ENCODE measurements at places on chromosomes 12 and 14.

- DNase-seq = peak; percentile 37
Observed at GRCh38 chr12:14775636-14775980, 27.7 kb downstream of the WBP11 start.

DNA sequence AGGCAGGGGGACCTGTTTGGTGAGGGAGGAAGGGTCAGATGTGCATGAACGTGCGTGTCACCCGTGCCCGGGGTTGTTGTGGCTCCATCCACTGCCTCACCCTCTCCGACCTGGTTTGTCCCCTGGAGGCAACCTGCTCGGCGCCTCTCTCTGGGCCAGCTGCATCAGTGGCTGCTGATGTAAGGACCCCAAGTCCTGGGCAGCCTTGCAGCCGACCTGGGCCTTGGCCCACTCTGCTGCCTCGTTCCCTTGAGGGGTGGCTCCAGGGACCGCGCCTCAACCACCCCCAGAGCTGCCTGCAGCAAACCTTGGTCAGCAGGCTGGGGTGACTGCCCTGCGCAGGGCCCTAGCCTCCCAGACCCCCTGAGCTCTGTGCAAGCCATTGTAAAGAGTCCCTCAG, 351.7 kb downstream of the TMEM121 start:
- DNase-seq = no peak

- DNase-seq = no peak
Observed at GRCh38 chr14:96338551-96338950, 24.6 kb downstream of the ATG2B start.

- no peak for DNase-seq
Observed at GRCh38 chr12:125860672-125861288, 795.5 kb downstream of the AACS start.

GRCh38 chr14:105203057-105203531, 22.0 kb upstream of the NUDT14 start:
- peak; percentile 90 for DNase-seq

DNA sequence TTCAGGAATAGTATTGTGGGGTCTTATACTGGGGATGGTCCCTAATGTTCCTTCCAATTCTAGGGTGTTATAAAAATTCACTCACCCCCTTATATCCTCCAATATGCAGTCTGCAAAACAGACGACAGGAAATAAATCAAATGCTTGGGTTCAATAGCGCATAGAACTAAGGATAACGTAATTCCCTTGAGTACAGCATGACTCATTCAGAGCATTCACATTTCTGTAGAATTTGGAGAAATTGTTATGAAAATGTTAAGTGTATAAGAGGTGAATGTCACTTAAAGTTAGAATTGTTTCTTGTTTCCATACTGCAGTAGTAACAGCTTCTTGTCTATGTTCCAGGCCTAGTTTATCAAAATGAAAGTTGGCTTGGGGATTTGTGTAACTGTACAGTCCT, 271.4 kb downstream of the RPS29 start:
- no peak for DNase-seq

DNA sequence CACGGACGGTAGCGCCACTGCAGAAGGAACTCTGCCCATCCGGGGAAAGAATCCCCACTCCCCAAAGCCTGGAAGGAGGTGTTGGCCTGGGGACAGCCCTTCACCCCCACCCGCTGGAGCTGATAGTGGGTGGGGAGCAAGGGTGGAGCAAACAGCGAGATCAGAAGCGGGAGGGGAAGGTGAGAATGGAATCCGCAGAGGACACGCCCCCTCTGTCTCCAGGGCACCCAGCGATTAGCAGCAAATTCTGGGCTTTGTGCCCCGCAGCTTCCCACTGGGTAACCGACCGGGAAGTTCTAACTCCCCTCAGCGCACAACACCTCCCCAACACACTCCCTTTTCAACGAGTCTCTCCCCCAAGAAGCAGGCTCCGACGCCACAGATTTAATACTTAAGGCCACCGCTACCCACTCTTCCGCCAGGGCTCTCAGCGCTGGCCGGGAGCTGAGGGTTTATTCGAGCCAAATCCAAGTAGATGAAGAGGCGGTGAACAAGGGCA, 1.4 kb downstream of the SLC25A29 start:
- DNase-seq = no peak

GRCh38 chr12:124694846-124695497, 127.6 kb upstream of the NCOR2 start:
- peak; percentile 61 for DNase-seq

DNA sequence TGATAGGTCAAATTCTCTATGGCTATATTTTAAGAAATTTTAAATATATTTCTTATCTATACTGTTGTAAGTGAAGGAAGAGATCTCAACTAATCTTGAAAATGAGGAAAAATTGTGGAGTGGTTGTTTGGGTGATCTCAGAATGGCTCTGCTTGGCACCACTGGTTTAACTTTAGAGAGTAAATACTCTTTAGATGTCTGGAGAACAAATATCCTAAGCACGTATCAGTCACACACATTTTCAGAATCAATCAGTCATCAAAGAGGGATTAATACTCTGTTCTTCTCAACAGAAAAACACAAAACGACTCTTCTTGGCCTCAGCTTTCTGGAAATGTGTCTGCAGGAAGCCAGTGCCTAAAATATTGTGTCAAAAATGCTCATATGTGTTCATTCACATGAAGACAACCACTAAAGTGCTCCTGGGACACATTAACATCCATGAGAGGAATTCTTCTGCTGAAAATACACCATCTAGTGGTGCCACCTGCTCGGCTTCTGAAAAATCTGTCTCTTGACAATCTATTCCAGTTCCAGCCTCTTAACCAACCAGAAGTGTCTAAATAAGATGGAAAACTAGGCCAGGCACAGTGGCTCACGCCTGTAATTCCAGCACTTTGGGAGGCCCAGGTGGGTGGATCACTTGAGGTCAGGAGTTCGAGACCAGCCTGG, 81.1 kb upstream of the CCDC198 start:
- DNase-seq = no peak

GRCh38 chr14:99320621-99321235, 48.7 kb upstream of the BCL11B start:
- no peak for DNase-seq

- no peak for DNase-seq
Observed at GRCh38 chr14:100891501-100892445, 11.7 kb downstream of the RTL1 start.

DNA sequence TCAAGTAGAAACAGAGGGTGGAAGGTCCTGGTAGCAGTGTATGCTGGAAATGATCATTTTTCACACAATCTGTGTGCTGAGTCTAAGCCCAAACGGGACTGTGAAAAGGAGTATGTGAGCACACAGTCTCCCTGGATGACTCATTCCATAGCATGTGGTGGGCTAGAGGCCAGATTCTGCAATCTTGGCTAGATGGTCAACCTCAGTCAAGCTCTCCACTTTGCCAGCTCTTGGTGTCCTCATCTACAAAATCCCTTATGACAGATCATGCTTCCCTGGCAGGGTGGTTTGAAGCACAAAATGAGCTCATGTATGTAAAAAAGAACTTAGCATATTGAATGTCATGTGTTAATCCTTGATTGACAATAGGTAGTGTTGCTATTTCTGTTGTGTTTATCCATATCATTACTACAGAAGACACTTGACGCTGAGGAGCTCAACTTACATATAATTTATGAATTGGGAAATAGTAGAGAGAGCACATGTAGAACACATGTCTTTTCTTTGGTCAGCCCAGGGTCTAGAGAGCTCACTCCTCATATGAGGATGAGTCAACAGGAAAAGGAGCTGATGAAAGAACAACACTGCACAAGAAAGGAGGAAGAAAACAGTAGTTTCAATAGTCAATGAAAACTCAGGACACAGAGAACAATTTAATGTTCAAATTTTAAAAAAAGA, 517.5 kb downstream of the BCL11B start:
- DNase-seq = no peak

- no peak for DNase-seq
Observed at GRCh38 chr12:19239616-19240234, 110.2 kb downstream of the PLEKHA5 start.

- no peak for DNase-seq
Observed at GRCh38 chr14:61233436-61233956, 47.6 kb downstream of the TMEM30B start.

- DNase-seq = no peak
Observed at GRCh38 chr12:38689704-38690103, 215.7 kb downstream of the CPNE8 start.

DNA sequence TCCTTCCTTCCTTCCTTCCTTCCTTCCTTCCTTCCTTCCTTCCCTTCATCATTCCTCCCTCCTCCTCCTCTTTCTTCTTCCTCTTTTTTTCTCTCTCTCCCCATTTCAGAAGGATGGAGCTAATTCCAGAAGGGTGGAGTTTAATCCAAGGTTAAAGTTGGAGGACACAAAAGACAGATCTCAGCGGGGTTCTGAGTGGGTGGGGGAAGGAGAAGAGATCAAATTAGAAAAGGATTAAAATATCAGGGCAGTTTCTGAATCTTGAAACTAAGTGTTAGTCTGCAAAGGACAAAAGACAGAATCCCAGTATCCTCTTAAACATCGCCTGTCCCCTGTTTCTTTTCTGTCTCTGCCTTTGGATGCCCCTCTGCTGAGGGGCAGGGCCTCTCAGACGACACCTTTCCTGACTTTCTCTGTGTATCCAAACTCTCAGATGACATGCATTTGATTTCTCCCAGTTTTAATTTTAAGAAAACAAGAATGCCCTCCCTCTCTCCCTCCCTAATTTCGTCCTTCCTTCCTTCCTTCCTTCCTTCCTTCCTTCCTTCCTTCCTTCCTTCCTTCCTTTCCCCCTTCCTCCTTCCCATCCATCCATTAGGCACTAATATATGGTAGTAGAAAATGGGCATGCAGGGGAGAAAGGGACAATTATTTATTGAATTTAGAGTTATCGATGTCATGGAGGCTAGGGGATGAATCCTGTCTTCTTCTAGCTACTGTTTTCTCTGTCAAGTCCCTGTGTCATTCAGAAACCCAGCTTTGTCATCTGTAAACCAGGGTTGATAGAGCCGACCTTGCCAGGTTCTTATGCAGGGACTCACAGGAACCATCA, 269.1 kb downstream of the VRK1 start:
- no peak for DNase-seq

DNA sequence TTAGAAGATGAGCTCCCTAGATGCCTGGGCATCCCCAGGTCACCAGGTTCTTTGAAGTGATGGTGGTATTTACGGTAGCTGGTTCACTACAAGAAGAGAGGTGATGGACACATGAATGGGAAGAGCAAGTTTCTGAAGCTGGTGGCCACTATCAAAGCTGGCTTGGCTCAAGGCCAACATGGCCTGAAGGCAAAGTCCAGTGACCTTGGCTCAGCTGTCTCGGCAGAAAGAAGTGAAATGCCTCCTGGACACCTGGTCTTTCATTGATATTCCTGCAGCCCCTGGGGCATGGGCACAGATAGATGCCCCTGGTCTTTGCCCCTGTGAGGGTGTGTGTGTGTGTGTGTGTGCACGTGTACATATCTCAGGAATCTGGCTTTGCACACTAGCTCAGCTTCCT, 441.8 kb upstream of the TMPO start:
- no peak for DNase-seq

- no peak for DNase-seq
Observed at GRCh38 chr12:94789510-94790225, 139.3 kb upstream of the TMCC3 start.

GRCh38 chr12:2644683-2645405, 149.9 kb upstream of the FKBP4 start:
- no peak for DNase-seq

DNA sequence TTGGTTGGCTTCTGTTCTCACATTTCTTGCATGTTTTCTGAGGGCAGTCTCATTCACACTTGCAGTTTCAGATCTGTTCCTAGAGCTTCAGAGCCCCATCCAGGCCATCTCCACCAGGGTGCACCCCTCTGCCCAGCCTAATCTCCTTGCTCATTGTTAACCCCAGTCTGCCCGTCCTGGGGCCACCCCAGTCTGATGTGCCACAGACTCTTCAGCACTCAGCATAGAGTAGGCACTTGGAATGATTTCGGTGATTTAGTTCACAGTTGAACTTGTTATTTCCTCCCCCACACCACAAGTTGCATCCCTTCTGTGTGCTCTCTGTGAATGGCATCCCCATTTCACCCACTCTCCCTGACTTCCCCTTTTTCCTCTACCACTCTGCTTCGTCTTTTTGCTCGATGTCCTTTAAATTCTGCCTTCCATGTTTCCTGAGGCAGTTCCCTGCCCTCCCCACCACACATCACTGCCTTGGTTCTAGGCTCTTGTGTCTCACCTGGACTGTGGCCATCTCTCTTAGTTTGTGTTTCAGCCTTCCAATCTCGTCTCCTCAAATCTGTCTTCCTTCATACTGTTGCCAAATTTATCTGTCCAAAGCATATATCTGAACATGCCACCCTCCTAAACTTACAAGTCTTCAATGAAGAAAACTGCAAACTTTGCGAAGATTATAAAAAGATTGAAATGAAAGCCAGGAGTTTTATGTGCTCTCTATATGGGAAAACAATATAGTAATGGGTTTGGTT, 41.5 kb downstream of the ANO6 start:
- DNase-seq = no peak

GRCh38 chr12:127401536-127401935, 865.4 kb upstream of the TMEM132C start:
- no peak for DNase-seq

DNA sequence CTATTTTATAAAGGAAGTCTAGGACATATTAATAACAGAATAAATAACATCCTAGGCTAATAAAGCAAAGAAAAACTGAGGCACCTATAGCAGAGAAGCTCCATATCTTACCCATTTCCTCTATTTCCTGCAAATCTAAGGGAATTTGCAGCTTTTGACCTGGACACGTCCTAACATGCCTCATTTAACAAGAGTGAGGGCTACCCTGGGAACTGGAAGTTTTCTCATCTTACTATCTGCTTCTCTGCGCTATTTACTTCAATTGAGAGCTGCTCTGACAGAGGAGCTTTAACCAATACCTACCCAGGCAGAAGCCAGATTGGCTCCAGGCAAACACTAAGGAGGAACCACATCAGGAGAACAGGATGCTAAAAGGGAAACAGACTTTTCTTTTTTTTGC, 5.7 kb downstream of the YBX3 start:
- DNase-seq = peak; percentile 8

DNA sequence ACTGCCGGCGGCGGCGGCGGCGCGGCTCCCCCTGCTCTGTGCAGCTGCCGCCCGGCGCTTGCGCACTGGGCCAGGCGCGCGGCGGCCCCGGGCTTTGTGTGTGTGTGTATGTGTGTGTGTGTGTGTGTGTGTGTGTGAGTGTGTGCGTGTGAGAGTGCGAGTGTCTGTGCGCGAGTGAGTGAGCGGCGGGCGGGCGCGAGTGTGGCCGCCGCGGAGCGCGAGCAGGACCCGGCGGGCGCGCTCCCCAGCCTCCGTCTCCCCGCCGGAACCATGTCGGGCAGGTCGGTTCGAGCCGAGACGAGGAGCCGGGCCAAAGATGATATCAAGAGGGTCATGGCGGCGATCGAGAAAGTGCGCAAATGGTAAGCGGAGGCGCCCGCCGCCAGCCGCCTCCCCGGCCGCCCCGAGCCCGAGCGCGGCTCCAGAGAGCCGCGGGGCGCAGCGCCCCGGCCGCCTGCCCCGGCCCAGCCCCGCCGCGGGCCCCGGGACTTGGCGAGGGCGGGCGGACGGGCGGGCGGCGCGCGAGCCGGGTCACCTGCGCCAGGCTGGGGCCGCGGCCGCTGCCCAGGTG, at the start of gene BCL7A:
Gene BCL7A (plus strand): TSS at position 63 of the 571 bp plus-strand sequence. CDS start 208 bp downstream, at position 271.
- DNase-seq = peak; percentile 93
